Germinal center (tissue), 1 donor: ENCODE measurements at places on chromosomes 1 and 21.
A peak's percentile ranks its signal among the peaks of the same experiment; 100 is the strongest.

- no peak for DNase-seq
Observed at GRCh38 chr1:220604926-220605325, 77.0 kb downstream of the MARK1 start.

DNA sequence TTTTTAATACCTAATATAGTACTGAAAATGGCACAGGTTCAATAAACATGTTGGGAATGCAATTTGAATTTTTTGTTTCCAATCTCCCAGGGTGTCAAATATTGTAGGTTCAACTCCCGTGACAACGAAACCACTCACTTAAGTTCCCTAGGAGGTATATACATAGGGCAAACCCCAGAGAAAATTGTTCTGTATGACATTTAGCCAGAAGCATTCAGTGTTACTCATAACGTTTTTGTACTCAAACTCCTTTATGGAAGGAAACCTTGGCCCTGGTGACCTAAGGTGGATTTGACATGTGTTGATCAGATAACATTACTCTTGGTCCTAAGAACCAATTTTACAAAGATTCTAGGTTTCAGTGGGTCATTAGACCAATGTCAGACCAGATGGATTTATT, 110.6 kb downstream of the USP25 start:
- no peak for DNase-seq

- no peak for DNase-seq
Observed at GRCh38 chr1:1470626-1471388, 758 bp upstream of the ATAD3B start.

- DNase-seq: no peak
Observed at GRCh38 chr1:230636575-230637148, 5.6 kb upstream of the COG2 start.

- DNase-seq: no peak
Observed at GRCh38 chr1:113415310-113416070, 25.2 kb downstream of the MAGI3 start.

DNA sequence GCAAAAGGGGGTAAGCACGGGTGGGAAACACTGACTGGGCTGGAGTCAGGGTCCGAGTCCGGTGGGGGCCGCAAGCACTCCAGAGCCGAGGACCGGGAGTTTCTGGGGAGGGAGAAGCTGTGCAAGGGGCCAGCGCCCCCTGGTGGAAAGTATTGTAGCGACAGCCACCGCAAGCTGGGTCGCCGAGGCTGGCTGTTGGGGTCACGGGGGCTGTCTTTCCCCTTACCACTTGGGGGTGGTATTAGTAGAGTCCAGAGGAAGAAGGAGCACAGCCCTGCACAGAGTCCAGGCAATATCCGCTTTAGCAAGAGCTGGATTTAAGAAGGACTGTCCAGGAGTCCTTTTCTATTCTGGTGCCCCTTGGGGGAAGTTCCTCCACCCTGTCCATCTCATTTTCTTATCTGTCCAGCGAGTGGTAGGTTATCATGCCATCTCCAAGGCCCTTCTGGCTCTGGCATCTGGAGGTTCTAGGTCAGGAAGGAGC, 17.9 kb upstream of the ETV3 start:
- peak; percentile 71 for DNase-seq
